Activated naive CD4-positive, alpha-beta T cell (primary cell): ENCODE measurements at places on chromosomes 6 and 20.

GRCh38 chr20:34970846-34971560 is 15.3 kb downstream of the MYH7B start:
- DNase-seq = no peak

DNA sequence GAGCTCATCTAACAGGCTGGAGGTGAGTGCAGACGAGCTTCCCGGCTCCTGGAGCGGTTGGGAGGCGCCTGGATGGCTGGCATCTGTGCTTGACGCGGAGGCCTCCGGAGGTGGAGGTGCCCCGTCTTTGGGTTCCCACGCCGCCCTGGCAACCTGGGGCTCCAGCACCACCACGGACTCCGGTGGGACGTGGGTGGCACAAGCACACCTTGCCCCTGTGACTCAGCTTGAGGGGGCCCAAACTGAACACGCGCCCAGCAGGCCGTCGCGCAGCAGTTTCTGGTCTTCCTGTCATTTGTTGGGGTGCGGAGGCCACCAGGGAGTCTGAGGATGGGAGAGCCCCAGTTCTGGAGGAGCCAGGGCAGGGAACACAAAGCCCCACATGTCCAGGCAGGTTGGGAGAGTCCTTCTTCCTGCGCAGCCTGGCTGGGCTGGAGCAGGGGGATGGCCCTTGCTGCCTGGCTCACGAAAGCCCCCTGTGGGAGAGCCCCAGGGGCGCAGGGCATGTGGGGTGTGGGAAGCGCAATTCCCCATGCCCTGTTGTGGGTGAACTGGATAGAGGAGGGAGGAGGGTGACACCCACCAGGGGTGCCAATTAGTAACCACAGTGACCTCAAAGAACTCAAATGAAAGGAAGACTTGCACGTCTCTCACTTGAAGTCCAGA is 1378.6 kb upstream of the DEFB115 start:
- no peak for DNase-seq

DNA sequence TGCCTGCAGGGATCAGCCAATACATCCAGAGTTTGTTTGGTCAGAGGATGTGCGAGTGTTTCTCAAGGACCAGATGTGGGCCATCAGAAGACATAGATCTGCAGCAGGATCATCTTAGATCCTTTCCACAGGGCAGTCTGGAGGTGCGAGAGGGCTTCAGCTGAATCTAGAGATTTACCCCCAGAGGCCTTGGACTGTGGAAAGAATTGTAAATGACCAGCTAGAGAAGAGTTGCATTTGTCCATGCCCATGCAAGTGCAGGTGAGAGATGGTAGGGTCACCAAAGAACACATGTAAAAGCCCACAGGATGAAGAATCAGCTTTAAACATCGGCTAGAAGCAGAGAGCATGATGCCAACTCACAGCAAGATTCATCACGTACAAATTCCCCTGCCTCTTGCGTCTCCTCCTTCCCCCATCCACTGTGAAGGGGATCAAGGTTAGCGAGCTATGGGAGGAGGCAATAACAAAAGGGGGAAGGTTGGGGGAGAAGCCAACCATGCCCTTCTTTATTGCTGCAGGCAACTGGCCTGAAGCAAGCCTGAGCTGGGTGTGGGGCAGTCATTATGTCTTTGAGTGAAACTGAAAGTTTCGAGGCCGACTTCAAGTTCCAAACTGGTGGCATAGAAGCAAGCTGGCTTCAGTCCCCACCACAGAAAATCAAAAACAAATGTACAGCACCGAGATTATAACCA is 83.5 kb downstream of the SCML4 start:
- no peak for DNase-seq

DNA sequence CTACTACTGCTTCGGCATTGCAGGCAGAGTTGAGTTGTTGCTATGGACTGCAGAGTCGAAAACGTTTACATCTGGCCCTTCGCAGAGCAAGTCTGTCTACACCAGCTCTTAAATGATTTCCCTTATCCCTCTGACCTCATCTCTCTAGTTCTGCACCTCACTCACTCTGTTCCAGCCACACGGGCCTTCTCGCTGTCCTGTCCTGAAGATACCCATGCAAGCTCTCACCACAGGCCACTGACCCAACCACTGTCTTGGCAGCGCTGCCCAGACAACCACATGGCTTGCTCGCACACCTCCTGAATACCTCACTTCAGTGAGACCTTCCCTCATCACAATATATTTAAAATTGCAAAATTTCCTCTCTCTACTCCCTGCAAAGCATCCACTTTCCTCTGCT is 31.4 kb downstream of the B4GALT5 start:
- no peak for DNase-seq

DNA sequence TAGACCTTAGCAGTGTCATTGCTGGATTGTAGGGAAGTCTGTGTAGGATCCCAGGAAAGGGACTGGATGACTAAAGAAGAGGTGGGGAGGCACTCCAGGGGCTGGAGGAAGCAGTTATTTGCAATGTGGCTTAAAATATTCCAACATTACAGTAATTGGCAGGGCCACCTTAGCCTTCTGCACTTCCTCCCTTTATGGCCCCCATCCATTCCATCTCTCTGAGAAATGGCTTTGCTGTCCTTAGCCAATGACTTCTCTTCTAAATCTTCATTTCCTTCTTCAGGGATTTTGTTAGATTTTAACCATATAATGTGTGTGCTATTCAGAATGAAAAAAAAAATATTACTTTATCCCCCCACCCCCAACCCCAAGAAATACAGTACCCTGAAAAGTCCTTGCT is 6.4 kb downstream of the ADGRF5 start:
- DNase-seq = no peak

DNA sequence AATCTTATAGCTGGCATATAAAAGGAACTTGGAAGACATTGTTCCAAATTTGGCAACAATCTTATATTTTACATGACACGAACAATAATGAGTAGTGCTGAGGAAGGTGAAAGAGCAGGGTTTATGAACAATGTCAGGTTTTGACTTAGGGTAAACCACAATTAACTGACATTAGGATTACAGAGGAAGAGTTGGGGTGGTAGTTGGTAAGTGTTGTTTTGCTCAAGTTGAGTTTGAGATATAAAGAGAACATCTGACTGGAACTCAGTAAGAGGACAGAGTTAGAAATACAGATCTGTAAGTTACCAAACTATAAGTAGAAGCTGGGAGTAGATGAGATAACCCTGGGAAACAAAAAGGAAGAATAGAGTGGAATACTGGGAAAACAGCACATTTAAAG is 15.1 kb downstream of the RTN4IP1 start:
- DNase-seq = no peak

DNA sequence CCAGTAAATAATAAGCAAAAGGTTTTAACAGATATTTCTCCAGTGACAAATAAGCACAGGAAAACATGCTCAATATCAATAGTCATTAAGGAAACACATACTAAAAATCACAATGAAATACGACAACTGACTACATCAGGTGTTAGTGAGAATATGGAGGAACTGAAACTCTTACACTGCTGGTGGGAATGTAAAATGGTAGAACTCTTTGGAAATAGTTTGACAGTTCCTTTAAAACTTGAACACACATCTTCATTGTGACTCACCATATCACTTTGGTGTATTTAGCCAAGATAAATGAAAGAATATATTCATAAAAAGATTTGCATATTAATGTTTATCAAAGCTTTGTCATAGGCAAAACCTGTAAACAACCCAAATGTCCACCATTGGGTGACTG is 11.3 kb upstream of the MAP3K5 start:
- DNase-seq = no peak

DNA sequence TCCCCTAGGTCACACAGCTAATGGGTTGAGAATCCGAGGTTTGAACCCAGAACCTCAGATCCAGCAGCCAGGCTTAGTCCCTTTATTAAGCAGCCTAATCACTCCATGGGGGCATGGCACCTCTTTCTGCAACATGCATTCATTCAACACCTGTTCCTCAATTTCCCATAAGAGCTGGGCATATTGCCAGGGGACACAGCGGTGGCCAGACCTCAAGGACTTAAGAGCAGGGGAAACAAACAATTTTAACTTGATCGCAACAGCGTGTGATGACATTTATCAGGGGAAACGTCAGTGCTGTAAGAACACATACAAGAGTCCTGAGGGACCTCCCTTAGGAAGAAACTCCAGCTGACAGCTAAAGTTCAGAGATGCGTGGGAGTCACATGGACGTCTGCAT is 267.4 kb upstream of the CDH4 start:
- DNase-seq = no peak

- no peak for DNase-seq
Measured at GRCh38 chr6:135722190-135722589, 129.3 kb upstream of the PDE7B start.

DNA sequence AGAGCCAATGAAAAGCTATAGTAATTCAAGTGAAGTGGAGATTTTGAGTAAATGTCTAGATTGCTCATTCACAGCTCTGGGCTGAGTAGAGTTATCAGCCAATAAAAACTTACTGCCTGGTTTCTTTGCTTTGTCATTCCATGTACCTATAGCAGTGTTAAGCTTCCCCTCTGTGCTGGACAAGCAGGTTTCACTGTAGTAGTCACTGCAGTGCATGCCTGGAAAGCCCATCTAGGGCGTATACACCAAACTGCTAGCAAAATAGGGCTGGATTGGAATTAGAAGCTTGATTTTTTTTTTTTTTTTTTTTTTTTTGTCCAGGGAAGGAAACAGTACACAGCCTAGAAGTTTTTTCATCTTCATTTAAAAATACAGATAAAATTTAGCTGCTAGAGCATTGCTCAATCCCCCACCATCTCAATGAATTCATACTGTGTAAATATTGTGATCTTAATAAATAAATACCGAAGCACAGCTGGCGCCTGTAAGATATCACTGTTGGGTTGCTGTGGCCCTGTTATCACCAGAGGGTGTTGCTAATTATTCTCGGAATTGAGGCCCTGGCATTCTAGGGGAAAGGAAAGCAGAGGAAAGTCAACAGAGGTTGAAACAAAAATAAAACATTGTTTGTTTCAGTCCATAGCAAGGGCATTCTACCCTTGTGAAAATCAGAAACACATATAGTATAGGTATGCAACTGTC is 968.5 kb upstream of the GJE1 start:
- DNase-seq = no peak

- no peak for DNase-seq
Measured at GRCh38 chr6:150745896-150746295, 119.6 kb upstream of the MTHFD1L start.

- DNase-seq = no peak
Measured at GRCh38 chr6:28142446-28142845, 763 bp downstream of the ZKSCAN8 start.

DNA sequence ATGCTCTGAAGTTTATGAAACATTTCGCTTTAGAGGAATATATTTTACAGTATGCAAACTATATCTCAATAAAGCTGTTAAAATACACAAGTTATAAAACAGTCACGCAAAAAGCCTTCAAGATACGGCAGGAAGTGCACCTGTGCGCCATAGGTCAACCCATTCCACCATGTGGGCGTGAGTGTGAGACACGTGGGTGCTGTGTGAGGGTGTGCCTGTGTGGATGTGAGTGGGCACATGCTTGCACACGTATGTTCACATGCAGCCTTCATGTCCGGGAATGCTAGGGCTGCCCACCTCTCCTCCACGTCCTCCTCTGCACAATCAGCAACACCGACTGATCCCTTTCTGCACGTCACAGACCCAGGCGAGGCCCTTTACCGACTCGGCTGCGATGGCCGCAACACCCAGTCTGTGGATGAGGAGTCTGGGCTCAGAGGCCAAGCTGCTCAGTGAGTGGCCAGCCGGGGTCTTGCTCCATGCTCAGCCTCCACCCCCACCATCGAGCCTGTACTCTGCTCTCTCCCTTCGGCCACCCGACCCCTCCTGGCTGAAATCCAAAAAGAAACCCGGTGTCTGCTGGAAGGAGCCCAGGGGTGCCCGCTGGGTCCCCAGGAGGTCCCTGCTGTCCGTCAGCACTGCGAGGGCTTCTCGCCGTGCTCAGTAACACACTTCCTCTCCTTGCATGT is 3.0 kb upstream of the FRMD1 start:
- no peak for DNase-seq

GRCh38 chr6:162090734-162091133 is 636.8 kb downstream of the PRKN start:
- no peak for DNase-seq

- no peak for DNase-seq
Measured at GRCh38 chr6:45420083-45420908, 42.6 kb upstream of the SUPT3H start.

- DNase-seq = no peak
Measured at GRCh38 chr6:4434655-4435054, 299.3 kb upstream of the ECI2 start.

- DNase-seq = no peak
Measured at GRCh38 chr20:32110173-32110704, 725 bp downstream of the TM9SF4 start.

GRCh38 chr20:57661746-57662455 is 41.7 kb upstream of the ZBP1 start:
- DNase-seq = no peak
